ENCODE measurements at places on chromosomes 1 and 21.

DNA sequence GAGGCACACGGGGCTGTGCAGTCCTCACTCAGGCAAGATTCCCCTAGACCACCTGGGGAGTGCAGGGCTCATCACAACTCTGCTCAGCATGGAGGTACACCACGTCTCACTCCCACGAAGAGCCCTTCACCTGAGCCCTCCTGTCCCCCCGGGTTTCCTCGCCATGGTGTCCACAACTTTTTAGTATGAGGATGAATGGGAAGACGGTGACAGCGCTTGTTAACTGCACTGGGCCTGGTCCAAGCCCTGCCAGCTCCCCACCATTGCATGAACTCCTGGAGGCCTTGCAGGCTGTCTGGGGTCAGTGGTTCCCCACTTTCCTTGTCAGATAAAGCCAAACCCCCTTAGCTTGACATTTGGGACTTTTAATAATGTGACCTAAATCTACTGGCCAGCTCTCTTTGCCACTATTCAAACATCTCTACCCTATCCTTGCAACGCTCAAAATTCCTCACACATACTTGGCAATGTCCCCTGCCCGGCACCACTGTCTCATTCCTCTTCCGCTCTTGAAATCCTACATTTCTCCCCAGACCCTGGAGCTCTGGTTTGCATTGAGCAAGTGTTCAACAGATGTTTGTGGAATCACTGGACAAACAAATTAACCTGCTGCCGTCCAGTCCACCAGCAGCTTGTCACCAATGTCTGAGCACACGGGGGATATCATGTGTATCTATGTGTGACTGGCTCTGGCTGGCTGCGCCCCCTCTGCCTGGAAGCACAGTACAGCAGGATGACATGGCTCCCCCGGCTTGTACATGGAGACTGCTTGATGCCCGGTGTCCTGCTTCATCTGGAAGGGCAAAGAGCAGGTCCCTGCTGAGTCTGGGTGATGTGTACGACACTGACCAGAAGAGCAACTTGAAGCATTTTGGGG lies 11.2 kb downstream of the TMEM9 start:
- DNase-seq = no peak

GRCh38 chr1:110579460-110579859 lies 26.7 kb downstream of the KCNA2 start:
- no peak for DNase-seq

DNA sequence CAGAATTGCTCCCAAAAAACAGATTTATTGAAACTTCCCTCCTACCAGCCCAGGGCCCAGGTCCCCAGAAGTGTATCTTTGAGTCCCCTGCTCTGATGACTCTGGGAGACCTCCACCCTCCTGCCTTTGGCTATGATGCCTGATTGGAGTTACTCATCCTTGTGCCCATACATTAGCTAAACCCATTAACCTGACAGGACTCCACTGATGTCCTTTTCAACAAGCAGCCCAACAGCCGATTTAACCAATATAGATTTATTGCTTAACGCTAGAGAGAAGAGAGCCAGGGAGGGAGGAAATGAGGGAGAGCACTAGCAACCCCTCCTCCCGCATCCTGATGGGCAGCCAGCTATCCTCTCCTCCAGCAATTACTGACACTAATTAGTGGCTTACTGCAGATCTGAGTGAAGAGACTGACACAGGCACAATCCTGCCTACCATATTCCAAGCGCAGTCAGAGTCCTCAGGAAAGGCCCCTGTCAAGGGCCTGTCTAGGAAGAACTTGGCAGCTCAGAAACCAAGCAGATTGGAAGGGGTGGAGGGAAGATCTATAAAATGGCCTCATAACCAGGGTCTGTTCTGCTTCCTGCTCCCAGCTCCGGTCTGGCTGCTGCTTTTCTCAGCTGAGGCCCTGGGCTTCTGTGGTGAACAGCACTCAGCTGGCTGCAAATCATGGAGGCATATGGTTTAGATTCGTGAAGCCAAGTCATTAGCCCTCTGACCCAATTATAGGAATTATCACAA lies 484.5 kb upstream of the DAB1 start:
- DNase-seq = no peak

DNA sequence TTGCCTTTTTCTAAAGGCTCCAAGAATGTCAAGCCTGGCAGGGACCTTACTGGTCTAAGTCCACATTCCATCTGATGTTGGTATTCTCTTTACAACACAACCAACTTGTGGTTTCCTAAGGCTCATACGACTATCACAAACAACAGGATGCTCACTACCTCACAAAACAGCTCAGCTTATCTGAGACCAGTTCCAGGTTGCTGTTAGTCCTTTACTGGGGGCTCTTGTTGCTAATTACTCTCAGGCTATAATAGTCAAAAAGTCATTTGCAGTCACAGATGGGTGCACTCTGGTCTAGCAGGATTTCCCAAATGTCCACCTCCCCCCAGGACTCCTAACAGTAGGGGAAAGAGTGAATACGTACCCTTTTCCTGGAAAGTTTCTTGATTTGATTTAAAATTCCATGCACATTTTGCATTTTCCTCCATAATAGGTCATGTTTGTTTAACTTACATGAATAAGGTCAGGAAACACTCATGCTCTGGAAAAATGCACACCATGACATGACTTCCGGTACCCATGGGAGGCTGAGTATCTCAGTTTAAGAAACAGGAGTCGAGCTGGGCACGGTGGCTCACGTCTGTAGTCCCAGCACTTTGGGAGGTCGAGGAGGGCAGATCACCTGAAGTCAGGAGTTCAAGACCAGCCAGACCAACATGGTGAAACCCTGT lies 16.0 kb downstream of the LCK start:
- DNase-seq = no peak

GRCh38 chr1:3772027-3772714 lies 378 bp upstream of the SMIM1 start:
- DNase-seq = no peak

DNA sequence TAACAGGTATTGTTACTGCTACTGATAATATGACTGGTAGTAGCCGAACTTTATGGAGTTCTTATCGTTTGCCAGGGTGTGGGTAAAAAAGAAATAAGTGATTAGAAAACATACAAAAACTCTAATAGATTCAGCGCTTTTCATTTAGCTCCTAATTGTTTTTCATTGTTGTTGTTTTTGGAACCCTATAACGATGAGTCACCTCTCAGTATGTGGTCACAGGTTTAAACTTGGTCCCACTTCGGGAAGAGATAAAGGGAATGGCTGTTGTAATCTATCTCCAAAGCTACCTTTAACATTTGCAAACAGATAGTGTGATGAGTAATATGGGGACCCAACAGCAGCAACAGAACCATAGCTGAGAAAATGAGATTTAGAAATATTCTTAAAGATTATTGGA lies 62.7 kb upstream of the BCL10 start:
- no peak for DNase-seq

- DNase-seq = no peak
Measured at GRCh38 chr1:206829875-206830274, 35.5 kb upstream of the IL20 start.

GRCh38 chr1:35629051-35629450 lies 12.3 kb downstream of the PSMB2 start:
- no peak for DNase-seq

- DNase-seq = no peak
Measured at GRCh38 chr1:9601942-9602793, 13.5 kb downstream of the TMEM201 start.

- DNase-seq = no peak
Measured at GRCh38 chr1:19310720-19311502, 1.0 kb downstream of the AKR7A2 start.

GRCh38 chr1:46401964-46402626 lies 8.0 kb downstream of the FAAH start:
- peak; percentile 55 for DNase-seq

DNA sequence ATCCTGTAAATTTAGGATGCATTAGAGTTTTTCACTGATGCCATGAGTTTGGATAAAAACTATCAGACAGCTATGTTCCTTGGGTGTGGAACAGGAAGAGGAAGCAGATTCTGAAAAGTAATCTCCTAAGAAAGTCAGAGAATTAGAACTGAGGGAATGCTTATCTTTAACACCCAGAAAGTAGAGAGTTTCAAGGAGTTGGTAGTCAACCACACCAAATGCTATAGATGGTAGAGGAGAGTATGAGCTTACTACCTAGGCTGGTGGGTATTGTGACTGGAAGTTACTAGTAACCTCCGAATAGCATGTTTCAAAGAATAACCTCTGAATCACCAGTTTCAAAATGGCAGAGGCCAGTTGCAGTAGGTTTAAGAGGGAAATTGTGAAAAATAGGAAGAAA lies 288.0 kb downstream of the HMCN1 start:
- no peak for DNase-seq

DNA sequence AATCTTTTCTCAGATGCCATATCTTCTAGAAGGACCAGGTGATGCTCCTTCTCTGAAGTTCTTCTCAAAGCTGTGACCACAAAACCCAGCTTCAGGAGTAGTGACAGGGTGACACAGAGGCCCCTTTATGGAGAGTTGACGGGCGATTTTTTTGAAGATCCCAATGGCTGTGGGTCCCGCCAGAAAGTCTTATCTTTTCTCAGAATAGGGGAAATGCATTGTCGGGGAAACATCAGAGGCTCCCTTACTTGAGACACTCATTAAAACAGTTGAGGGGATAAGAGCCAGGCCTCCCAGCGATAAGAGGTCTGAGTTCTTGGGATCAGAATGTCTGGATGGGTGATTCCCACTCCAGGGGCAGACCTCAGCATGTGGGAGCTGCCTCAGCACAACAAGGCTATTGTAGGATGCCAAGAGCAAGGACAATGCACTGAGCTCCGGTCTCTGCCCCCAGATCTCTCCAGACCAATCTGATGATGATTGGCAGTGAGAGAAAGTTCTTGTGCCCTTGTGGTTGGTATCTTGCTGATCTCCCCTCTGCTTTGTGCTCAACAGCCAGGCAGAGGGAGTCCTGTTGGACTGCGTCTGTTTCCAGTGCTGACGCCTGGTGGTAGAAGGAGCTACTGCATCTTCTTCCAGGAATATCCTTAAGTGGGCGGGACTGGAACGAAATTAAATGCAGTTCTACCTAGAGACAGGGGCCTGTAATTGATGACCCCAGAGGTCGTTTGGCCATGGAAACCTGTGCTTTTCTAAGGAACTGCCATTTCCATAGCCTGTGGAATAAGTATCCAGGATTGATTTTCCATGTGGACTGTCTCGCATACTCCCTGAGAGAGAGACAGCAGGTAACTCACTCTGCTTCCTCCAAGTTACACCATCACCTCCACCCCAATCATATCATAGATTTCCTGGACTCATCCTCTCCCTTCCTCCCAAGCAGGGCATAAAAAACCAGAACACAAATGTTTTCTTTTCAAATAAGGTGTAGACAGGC lies 6.8 kb upstream of the ACKR1 start:
- DNase-seq = peak; percentile 6

Measured in BJ (cell line).